Stomach (tissue), 19 donors: ENCODE measurements at places on chromosomes 2 and 18. TPM values are rescaled to one million over a fixed set of nuclear protein-coding genes. Genes with fewer than 3 reads are reported as not detected.

TMEM150A gene
- 27.8 TPM for polyA plus RNA-seq

FBXO15 gene
- 0.75 TPM for polyA plus RNA-seq

CDKL4 gene
- not detected for polyA plus RNA-seq

GREB1 gene
- polyA plus RNA-seq = 0.88 TPM

SF3B6 gene
- 125 TPM for polyA plus RNA-seq

ALPP gene
- polyA plus RNA-seq = not detected

NEU4 gene
- polyA plus RNA-seq = not detected

PRKAG3 gene
- not detected for polyA plus RNA-seq

INHBB gene
- 0.37 TPM for polyA plus RNA-seq

CAPN14 gene
- 0.06 TPM for polyA plus RNA-seq

REG3A gene
- 73.4 TPM for polyA plus RNA-seq

B4GALT6 gene
- polyA plus RNA-seq = 0.92 TPM

CFAP65 gene
- polyA plus RNA-seq = not detected

ZNF385B gene
- 8.5 TPM for polyA plus RNA-seq

LRRFIP1 gene
- polyA plus RNA-seq = 31.6 TPM

IL1RN gene
- polyA plus RNA-seq = 40.9 TPM

DSG1 gene
- polyA plus RNA-seq = 0.03 TPM

GYPC gene
- 78.4 TPM for polyA plus RNA-seq

CERKL gene
- 0.31 TPM for polyA plus RNA-seq
